ENCODE measurements at places on chromosomes 1 and 21.

DNA sequence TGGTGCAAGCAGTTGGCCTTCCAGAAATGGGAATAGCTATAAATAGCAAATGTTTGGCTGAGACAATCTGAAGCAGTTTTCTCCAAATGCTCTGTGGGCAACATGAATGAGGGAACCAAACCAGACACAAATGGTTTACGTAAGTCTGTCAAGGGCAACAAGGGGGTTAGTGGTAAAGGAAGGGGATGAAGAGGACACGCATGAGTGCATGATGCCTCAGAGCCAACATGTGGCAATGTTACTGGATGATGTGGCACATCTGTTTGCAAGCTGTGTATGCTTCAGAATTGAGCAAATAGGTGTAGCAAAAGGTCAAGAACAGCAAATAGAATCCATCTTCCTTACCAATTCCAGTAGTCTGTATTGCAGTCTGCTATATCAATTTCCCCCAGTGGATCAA is 76.3 kb upstream of the LMO4 start:
- no peak for DNase-seq

GRCh38 chr1:69585666-69586065 is 17.9 kb downstream of the LRRC7 start:
- DNase-seq, result no peak

DNA sequence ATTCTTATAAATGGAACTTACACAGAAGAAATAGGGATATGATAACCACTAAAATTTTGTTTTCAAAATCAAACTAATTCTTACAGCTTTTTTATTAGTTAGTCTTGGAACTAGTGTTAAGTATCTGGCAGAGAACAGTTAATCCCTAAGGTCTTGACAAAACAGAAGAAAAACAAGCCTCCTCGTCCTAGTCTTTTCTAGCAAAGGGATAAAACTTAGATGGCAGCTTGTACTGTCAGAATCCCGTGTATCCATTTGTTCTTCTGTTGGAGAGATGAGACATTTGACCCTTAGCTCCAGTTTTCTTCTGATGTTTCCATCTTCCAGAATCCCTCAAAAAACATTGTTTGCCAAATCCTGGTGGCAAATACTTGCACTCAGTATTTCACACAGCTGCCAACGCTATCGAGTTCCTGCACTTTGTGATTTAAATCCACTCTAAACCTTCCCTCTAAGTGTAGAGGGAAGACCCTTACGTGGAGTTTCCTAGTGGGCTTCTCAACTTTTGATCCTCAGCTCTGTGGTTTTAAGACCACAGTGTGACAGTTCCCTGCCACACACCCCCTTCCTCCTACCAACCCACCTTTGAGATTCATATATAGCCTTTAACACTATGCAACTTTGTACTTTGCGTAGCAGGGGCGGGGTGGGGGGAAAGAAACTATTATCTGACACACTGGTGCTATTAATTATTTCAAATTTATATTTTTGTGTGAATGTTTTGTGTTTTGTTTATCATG is 42.3 kb upstream of the LAMC2 start:
- DNase-seq, result no peak

DNA sequence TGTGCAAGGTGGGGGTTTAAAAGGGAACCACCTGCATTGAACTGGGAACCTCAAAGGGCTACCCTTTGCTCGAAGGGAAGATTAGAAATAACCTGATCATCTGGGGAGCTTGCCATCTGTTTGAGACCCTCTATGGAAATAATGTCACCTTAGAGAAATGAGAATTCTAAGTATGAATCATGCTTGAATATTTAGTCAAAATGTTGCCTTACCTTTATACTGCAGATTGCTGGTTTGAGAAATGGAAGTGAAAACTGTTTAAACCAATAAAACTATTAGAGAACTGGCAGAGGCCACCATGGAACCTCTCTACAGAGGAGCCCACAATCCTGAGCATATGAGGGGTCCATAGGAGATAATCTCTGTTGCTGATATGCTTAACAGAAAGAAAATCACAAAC is 131.2 kb upstream of the FAM78B start:
- DNase-seq, result no peak

GRCh38 chr1:2303781-2304180 is 75.7 kb downstream of the SKI start:
- DNase-seq, result no peak

GRCh38 chr1:87684713-87685205 is 356.1 kb downstream of the LMO4 start:
- peak; percentile 5 for DNase-seq

- DNase-seq, result peak; percentile 25
These were observed 10.0 kb downstream of the ITLN1 start for GRCh38 chr1:160874935-160875334.

DNA sequence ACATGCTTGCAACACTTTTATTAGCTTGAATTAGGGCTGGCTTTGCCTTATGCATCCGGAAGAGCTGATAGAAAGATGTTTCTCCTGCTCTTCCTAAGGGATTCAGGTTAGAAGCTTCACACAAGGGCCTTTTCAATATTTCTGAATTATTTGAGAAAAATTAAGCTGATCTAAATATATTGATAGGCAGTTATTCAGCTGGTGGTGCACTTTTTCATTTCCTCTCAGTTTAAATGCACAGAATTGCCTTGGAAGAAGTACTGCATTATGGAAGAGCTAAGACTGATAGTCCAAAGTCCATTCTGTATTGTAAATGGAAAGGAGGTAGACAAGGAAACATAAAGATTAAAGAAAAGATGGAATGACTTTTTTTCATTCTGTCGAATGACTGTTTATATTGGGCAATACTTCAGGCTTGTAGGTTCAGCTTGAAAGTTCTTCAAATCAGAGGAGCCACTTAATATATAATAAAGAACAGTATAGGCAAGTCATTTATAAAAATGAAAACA is 398.4 kb upstream of the B3GALT2 start:
- DNase-seq, result no peak

DNA sequence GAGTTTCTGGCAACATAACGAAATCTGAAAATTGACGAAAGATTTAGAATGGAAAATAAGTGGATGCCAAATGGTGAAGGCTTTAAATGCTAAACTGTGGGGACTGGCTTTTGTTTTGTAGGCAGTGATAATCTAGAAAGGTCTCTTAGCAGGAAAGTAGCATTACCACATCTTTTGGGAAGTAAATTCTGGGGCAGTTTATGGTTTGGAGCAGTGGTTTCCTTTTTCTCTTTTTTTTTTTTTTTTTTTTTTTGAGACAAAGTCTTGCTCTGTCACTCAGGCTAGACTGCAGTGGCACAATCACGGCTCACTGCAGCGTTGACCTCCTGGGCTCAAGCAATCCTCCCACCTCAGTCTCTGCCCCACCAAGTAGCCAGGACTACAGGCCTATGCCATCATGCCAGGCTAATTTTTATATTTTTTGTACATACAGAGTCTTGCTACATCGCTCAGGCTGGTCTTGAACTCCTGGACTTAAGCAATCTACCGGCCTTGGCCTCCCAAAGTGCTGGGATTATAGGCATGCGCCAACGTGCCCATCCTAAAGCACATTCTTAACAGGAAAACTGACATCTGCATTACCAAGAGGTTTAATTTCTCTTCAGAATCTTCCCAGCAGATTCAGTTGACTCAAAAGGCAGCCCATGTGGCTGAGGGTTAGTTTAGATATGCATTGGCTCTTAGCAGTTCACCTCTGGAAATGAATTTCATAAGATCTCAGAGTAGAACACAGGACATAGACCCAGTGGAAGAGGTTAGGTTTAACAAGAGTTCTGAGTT is 32.9 kb downstream of the C21orf91 start:
- no peak for DNase-seq

DNA sequence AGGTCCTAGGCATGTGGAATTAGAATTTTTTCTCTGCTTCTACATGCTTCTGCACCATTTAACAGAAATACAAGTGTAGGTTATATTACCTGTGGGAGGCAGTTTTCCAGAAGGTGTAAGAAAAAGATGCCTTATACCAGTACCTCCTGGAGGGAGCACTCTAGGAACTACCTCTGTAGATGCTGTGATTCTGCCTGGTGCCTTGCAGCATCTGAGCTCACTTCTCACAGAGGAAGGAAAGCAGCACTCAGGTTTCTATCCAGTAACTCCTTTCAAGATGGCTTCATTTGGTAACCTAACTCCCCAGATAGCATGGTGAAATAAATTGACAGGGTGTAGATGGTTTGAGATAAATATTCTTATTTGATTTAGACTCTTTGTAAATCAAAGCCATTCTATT is 50.3 kb downstream of the GIPC2 start:
- DNase-seq, result no peak

- DNase-seq, result no peak
These were observed 4.4 kb upstream of the PGBD5 start for GRCh38 chr1:230430499-230430898.

DNA sequence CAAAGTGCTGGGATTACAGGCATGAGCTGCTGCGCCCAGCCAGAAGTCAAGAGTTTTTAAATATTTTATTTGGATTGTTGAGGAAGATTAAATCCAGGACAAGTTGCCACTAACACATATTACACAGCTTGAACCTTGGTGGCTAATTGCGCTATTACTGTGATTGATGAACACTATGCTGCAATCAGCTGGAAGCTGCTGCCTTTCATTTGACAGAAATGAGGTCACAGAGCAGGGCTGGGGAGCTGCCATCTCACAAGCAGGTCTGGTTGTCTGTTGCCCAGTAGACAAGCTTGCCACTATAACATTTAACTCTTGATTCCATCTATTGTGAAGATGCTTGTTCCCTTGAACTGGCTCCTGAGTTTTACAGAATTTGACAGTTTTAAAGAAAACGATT is 37.4 kb upstream of the NRDC start:
- DNase-seq, result no peak

DNA sequence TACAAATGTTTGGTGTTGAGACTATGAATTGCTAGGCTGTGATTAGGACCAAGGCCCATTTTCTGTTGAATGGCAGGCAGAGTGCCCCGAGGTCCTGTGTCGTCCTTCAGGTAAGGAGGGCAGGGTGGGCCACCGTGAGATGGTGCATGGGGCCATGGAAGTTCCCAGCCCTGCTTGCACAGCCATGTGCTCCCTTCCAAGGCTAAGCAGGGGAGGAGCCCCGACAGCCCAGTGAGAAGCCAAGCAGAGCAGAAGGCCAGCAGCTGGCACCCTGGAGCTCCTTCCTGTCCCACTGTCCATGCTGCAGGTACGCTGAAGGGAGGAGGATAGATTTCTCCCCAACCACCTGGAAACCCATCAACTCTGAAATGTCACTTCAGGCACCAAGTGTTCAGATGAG is 8.2 kb upstream of the NUAK2 start:
- DNase-seq, result no peak

DNA sequence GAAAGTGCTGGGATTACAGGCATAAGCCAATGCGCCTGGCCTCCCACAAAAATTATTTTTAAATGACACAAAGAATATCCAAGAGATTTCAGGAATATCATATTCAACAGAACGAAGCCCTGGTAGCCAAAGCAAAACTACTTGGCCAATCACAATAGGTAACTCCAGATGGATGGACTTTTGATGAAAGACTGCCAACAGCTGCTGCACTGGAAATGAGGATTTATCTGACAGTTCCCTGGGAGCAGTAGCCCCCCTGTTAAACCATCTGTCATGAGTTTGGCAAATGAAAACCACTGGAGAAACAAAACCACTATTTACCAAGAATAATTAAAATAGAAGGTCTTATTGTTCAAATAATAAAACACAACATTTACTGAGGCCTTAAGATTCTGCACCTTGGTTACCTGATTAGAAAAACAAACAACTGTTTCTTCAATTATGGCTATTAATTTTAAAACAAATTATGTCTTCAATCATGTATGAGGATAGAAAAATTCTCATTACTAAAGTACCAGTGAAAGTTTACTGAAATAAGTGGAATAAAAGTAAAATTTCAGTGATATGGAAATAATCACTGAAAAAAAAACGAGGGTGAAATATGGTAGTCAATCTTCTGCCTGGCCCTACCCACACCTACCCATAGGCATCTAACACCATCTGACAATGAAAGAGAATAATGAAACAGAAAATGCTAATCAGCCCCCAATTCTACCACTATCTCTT is 34.3 kb upstream of the PSMG1 start:
- no peak for DNase-seq

DNA sequence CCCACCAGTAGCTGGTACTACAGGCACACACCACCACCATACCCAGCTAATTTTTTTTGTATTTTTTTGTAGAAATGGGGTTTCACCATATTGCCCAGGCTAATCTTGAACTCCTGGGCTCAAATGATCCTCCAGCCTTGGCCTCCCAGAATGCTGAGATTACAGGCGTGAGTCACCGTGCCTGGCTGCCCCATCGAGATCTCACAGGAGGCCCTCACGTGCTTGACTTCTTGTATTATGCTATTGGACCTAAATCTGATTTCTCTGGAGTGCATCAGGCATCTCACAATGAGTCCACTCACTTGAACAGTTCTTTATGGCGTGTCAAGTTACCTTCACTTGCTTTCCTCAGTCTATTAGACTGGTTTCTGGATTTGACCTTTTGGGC is 9.3 kb upstream of the RSRP1 start:
- no peak for DNase-seq

DNA sequence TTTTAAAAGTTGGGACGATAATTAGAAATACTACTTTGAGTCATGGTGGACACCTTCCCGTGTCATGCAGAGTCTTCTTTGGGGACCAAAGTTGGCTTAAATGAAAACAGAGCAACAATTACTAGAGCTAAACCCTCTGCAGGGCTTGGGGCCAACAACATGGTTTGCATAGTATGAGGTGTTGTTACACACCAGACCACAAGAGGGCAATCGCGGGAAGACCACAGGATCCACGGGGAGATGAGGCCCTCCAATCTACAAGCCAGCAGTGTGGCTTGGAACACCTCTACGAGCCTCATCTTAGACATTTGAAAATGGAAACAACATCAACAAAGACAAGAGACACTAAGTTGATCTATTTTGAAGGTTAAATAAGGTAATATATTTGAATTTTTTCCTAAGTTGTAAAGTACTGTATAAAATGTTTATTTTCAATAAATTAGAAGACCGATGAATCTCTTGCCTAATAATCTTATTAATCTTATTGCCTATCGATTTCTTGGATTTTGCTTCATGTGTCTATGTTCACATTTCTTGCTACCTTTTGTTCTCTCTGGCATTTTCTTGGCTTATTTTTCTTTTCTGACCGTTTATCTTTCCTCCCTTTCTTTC is 8.2 kb upstream of the SMCP start:
- DNase-seq, result peak; percentile 65

GRCh38 chr1:246447501-246447900 is 59.6 kb downstream of the SMYD3 start:
- DNase-seq, result no peak

GRCh38 chr1:212526111-212526491 is 82.5 kb upstream of the ATF3 start:
- no peak for DNase-seq

DNA sequence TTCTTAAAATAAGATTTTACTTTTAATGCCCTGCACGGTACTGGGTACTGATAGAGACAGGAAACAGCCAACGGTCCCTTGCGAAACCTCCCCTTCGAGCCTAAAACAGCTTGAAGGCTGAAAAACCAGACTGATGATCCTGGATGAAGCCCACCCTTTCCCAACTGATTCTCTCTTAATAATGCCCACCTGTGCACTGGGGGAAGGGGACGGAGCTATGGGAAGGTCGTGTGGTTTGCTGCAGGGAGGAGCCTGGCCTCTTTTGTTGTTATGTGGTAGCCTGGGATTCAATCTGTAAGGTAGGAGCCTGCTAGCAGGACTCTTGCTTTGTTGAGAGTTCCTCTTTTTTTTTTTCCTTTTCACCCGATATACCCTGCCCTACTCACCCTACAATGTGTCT is 25.6 kb downstream of the SAMSN1 start:
- no peak for DNase-seq

Data from CD4-positive, alpha-beta T cell treated with Interleukin-4 for 4 hours (primary cell).